ENCODE measurements at places on chromosomes 3 and 15. TPM values are rescaled to one million over a fixed set of nuclear protein-coding genes. Genes with fewer than 3 reads are reported as not detected.
A peak's percentile ranks its signal among the peaks of the same experiment; 100 is the strongest.

The LSAMP gene
- total RNA-seq, result 0.17 TPM

- no peaks in the 10 kb centered on the region for H3K36me3 ChIP-seq
- no peaks in the 10 kb centered on the region for H3K27me3 ChIP-seq
- H3K4me3 ChIP-seq, result no peak overlapping the region
- no peaks in the 10 kb centered on the region for H3K4me1 ChIP-seq
- H3K27ac ChIP-seq, result no peak overlapping the region
Observed at GRCh38 chr3:165545059-165545458, 292.2 kb downstream of the BCHE start.

The MESP2 gene
- not detected for total RNA-seq

DNA sequence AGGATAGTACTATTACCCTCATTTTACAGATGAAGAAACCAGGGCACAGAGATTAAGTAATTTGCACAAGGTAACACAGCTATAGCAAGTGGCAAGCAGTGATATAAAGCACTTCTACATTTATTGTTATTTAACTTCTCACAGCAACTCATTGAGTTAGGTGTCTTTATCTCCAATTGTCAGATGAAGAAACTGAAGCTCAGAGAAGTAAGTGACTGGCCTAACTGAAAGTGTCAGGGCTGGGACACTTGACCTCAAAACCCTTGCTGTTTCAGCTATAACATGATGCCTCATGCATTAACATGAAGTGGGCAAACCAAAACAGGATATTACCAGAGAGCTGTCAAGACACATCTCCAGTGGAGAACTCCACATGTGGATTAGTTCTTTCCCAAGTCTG lies 65.8 kb upstream of the LEKR1 start:
- no peak overlapping the region for H3K27ac ChIP-seq
- H3K36me3 ChIP-seq, result no peaks in the 10 kb centered on the region

The THPO gene
- 0.92 TPM for total RNA-seq

- H3K4me1 ChIP-seq, result no peaks in the 10 kb centered on the region
- no peaks in the 10 kb centered on the region for H3K27me3 ChIP-seq
- no peaks in the 10 kb centered on the region for H3K36me3 ChIP-seq
- H3K4me3 ChIP-seq, result no peak overlapping the region
Observed at GRCh38 chr3:103085465-103085864, 650.6 kb downstream of the ZPLD1 start.

The CACNA1D gene
- total RNA-seq, result 0.82 TPM

- peak overlapping the region; percentile 78 for H3K27ac ChIP-seq
- no peak for DNase-seq
- H3K27me3 ChIP-seq, result no peaks in the 10 kb centered on the region
- peaks cover 54% of the 10 kb centered on the region for H3K4me1 ChIP-seq
- no peaks in the 10 kb centered on the region for H3K36me3 ChIP-seq
Observed at GRCh38 chr3:14412831-14413380, 10.5 kb downstream of the SLC6A6 start.

GRCh38 chr3:17027318-17027717 lies 142.6 kb downstream of the PLCL2 start:
- no peaks in the 10 kb centered on the region for H3K36me3 ChIP-seq
- no peaks in the 10 kb centered on the region for H3K27me3 ChIP-seq
- H3K4me1 ChIP-seq, result peaks cover 16% of the 10 kb centered on the region

The CIDEC gene
- 3.3 TPM for total RNA-seq

The DGKG gene
- total RNA-seq, result 5.3 TPM

The LARP6 gene
- 7.4 TPM for total RNA-seq

DNA sequence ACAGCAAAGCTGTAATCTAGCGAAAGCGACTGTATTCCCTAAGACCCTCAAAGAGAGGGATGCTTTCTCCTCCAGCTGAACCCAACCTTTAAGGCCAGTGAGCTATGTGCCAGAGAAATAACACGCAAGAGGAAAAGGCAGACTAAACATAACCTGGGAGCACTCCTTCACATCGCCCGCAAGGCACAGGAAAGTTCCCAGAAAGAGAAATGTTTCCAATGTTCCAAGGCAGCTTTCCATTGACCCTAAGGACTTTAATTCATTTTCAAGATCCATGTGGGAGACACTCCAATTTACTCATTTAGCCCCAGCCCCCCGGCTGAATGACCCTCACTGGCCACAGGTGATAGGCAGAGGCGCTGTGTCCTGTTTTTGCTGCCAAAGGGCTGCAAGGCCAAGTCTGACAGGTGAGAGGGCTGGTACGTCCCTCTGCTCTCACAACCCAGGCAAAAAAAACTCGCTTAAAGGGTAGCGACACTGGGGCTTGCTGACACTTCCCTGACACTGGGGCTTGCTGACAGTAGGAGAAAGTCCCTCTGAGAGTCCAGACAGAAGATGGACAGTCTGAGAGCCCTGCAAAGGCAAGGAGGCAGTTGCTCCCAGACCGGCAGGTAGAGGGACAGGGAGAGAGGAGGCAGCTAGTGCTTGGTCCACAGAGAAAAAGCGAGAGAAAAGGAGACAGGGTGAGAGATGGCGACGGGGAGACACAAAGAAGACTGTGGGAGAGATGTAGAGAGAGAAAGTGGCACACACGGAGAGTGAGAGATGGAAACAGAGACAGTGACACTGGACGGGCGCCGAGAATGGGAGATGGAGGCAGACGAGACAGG lies 702 bp downstream of the ARHGEF3 start:
- no peak for DNase-seq
- peak overlapping the region; percentile 80 for H3K27ac ChIP-seq
- peaks cover 35% of the 10 kb centered on the region for H3K4me1 ChIP-seq
- H3K27me3 ChIP-seq, result no peaks in the 10 kb centered on the region

The SENP8 gene
- 3.1 TPM for total RNA-seq

The NTRK3 gene
- total RNA-seq, result 0.17 TPM

DNA sequence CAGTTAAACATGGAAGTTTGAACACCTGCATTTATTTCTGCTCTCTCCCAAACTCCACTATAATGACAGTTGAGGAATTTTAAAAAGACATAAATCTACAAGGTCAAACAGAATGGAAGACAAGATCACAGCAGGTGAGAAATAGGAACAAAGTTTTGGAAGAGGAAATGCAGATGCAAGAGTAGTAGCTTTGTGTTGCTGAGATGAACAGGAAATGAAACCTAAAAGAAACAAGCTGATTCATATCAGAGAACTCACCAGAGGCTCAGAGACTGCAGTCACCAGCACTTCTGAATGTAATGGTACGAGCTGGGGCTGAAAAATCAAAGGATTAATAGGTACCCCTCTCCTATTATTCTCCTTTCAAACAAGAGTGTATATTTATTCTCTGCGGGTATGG lies 459.9 kb downstream of the RAP2B start:
- no peaks in the 10 kb centered on the region for H3K27me3 ChIP-seq
- no peak for DNase-seq
- no peak overlapping the region for H3K4me3 ChIP-seq

The CFAP92 gene
- 0.07 TPM for total RNA-seq

The NOX5 gene
- total RNA-seq, result 0.06 TPM

DNA sequence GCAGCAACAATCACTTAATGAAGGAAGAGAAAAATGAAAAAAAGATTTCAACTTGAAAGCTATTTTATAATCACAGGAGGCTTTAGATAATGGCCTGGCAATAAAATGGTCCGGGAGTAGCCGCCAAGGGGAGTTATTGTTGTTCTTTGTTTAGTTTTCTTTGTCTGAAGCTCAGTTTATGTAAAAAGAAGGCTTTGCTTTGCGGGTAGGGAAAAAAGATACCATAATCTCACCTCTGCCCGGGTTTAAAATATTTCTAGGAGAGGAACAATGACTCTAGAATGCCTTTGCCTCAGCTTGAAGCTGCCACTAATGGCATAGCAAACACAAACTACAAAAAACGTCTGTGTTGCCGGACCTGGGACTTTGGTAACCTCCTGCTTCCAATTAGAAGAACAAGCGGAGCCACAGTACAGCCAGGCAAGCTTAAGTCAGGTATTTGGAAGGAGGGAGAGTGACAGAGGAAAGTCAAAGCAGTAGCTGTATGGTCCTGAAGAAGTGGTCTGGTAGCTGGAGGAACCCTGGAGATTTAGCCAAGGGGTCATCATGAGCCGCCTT lies 764.5 kb downstream of the TUSC7 start:
- no peak for DNase-seq
- H3K36me3 ChIP-seq, result no peaks in the 10 kb centered on the region
- no peaks in the 10 kb centered on the region for H3K4me1 ChIP-seq
- no peaks in the 10 kb centered on the region for H3K27me3 ChIP-seq

The LRRC2 gene
- total RNA-seq, result 95.7 TPM

The ISLR gene
- total RNA-seq, result 5.1 TPM

GRCh38 chr3:38150780-38151528 lies 12.5 kb downstream of the MYD88 start:
- no peak for DNase-seq
- no peaks in the 10 kb centered on the region for H3K27me3 ChIP-seq
- no peak overlapping the region for H3K4me3 ChIP-seq
- no peaks in the 10 kb centered on the region for H3K36me3 ChIP-seq

GRCh38 chr3:86695752-86696151 lies 295.2 kb downstream of the VGLL3 start:
- DNase-seq, result no peak
- no peaks in the 10 kb centered on the region for H3K4me1 ChIP-seq
- no peak overlapping the region for H3K27ac ChIP-seq
- H3K36me3 ChIP-seq, result no peaks in the 10 kb centered on the region

The GRM2 gene
- 0.15 TPM for total RNA-seq

- H3K27ac ChIP-seq, result no peak overlapping the region
- no peaks in the 10 kb centered on the region for H3K27me3 ChIP-seq
- no peaks in the 10 kb centered on the region for H3K36me3 ChIP-seq
- DNase-seq, result no peak
Observed at GRCh38 chr3:138899351-138899991, 47.5 kb downstream of the FOXL2 start.

The EPB42 gene
- 0.52 TPM for total RNA-seq

GRCh38 chr3:123347691-123348264 lies 101.1 kb downstream of the ADCY5 start:
- peaks cover 28% of the 10 kb centered on the region for H3K27me3 ChIP-seq
- DNase-seq, result no peak
- H3K36me3 ChIP-seq, result no peaks in the 10 kb centered on the region
- H3K27ac ChIP-seq, result no peak overlapping the region
- no peaks in the 10 kb centered on the region for H3K4me1 ChIP-seq

DNA sequence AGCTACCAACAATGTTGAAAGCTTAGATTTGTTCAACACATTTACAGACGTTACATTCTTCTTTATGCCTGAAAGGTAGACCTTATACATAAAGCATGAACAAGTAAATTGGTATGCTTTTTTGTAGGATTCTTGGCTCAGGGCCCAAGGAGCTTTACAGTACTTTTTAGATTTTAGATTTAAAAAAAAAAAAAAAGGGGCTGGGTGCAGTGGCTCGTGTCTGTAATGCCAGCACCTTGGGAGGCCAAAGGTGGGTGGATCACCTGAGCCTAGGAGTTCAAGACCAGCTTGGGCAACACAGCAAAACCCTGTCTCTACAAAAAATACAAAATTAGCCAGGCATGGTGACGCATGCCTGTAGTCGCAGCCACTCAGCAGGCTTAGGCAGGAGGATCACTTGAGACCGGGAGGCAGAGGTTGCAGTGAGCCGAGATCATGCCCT lies 39.7 kb downstream of the MEF2A start:
- peaks cover 41% of the 10 kb centered on the region for H3K4me1 ChIP-seq
- H3K4me3 ChIP-seq, result no peak overlapping the region
- peaks cover 4% of the 10 kb centered on the region for H3K36me3 ChIP-seq
- no peak overlapping the region for H3K27ac ChIP-seq
- no peaks in the 10 kb centered on the region for H3K27me3 ChIP-seq

DNA sequence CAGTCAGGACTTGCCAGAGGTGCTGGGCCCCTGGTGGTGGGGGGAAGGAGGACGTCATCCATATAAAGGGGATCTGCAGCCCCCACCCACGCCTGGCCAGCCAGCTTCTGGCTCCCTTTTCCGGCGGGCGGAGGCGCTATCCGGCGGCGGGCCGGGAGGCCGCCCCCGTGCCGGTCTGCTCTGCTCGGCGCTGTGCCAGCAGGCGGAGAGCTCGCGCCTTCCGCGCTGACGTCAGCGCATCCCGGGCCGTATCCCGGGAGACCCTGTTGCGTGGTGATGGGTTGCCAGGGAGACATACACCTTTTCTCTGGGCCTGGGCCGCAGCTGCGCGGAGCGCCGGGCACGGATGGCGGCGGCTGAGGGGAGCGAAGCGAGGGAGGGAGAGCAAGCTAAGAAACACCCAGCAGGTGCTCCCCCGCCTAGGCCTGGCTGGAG lies 1.1 kb downstream of the FAM131A start:
- peaks cover 37% of the 10 kb centered on the region for H3K36me3 ChIP-seq
- H3K27me3 ChIP-seq, result no peaks in the 10 kb centered on the region
- H3K4me3 ChIP-seq, result peak overlapping the region; percentile 79
- peak; percentile 88 for DNase-seq

DNA sequence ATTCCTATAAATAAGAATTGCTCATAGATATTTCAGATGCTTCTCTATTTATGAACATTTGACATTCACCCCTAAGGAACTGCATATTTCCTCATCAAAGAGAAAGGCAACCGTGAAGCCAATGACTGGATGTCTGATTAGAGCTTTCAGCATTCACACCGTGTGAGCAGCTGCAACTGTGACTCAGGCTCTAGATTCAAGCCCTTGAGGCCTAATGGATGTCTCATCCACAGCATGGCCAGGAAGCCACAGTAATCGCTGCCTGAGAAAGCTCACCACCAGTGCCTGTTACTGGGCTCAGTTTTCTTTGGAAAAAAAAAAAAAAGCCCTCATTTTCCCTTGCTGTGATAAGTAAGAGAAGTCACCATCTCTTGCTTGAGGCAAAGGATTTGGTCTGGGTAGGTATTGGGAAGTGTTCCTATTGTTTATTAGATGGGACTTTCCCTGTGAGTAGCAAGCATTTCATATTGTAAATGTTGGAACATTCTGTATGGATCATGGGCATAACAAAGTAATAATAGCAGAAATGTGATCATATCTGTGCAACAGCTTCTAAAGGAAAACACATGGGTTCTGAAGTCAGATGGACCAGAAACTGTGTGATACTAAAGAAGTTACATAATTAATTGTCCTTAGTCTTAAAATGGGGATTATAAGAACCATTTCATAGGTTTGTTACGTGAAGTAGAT lies 783.7 kb downstream of the AGBL1 start:
- peak; percentile 73 for DNase-seq
- H3K36me3 ChIP-seq, result no peaks in the 10 kb centered on the region
- peaks cover 16% of the 10 kb centered on the region for H3K4me1 ChIP-seq
- H3K4me3 ChIP-seq, result no peak overlapping the region

The GTF2E1 gene
- total RNA-seq, result 12.5 TPM

The CD200 gene
- total RNA-seq, result 0.59 TPM

The CAMKV gene
- not detected for total RNA-seq

The ITGB5 gene
- total RNA-seq, result 61.5 TPM

The CLEC3B gene
- 13.3 TPM for total RNA-seq

- no peaks in the 10 kb centered on the region for H3K36me3 ChIP-seq
- no peaks in the 10 kb centered on the region for H3K27me3 ChIP-seq
- H3K4me3 ChIP-seq, result peak overlapping the region; percentile 72
- H3K4me1 ChIP-seq, result peaks cover 25% of the 10 kb centered on the region
Observed at GRCh38 chr3:48716508-48716981, 476 bp downstream of the IP6K2 start.

Measured in psoas muscle (tissue), 8 donors.